ENCODE measurements at places on chromosomes 2 and 18. TPM values are rescaled to one million over a fixed set of nuclear protein-coding genes. Genes with fewer than 3 reads are reported as not detected.

MARCHF4 gene
- total RNA-seq: 0.52 TPM

LGALSL gene
- total RNA-seq: 8.6 TPM

ZNF892 gene
- 3.6 TPM for total RNA-seq

TTN gene
- total RNA-seq: 94.6 TPM

PPP1CB gene
- 63.3 TPM for total RNA-seq

PKP4 gene
- 50.1 TPM for total RNA-seq

CYS1 gene
- 30.4 TPM for total RNA-seq

HS6ST1 gene
- 25.4 TPM for total RNA-seq

KIAA1328 gene
- 21.8 TPM for total RNA-seq

GAL3ST2 gene
- not detected for total RNA-seq

MC5R gene
- not detected for total RNA-seq

ACOXL gene
- total RNA-seq: 0.52 TPM

RMDN2 gene
- 10.4 TPM for total RNA-seq

VWC2L gene
- not detected for total RNA-seq

NCKAP5 gene
- 2.6 TPM for total RNA-seq

TEX44 gene
- total RNA-seq: not detected

GPR75 gene
- 2.1 TPM for total RNA-seq

INPP4A gene
- 12.2 TPM for total RNA-seq

CYRIA gene
- total RNA-seq: 4.4 TPM

RNMT gene
- 15.3 TPM for total RNA-seq

STAT4 gene
- 0.52 TPM for total RNA-seq

WDR35 gene
- total RNA-seq: 8.9 TPM

NT5DC4 gene
- total RNA-seq: not detected

HES6 gene
- total RNA-seq: 29.3 TPM

SPATA3 gene
- total RNA-seq: not detected

GAD1 gene
- total RNA-seq: not detected

KCNJ13 gene
- total RNA-seq: not detected

Measured in body of pancreas (tissue), 4 donors.